M059J (cell line): ENCODE measurements at places on chromosomes 7 and 10. TPM values are rescaled to one million over a fixed set of nuclear protein-coding genes. Genes with fewer than 3 reads are reported as not detected.
A peak's percentile ranks its signal among the peaks of the same experiment; 100 is the strongest.

SVOPL gene
- total RNA-seq: not detected in 2 replicates

EPHB6 gene
- 0.02 TPM in 1 of 2 replicates, not detected in the other for total RNA-seq

PHTF2 gene
- 39.3 and 46.0 TPM in 2 replicates for total RNA-seq

DNA sequence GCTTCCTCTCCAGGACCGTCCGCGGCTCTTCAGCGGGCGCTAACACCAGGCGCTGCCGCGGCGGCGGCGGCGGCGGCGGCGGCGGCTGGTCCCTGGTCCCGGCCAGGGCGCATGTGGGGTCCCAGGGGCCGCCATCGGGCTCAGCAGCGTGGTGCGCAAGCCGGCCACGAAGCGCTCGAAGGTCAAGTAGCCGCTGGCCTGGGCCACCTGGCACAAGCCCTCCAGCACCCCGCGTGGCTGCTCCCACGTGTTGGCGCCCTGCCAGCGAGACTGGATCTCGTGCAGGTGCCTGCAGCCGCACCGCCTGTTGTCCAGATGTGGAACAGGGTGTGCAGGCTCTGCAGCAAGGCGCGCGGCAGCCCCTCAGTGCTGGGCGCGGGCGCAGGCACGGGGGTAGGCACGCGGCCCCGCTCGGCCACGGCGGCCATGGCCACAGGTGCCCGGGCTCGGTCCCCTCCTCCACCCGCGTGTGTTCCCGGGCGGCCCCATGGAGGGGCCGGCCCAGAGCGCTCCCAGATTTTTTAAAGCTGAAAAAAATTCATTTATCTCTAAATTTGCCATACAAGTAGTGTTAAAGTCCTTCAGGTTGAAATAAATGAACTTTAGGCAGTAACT lies 884.2 kb upstream of the ZNF722 start:
- DNase-seq: no peak

AGR2 gene
- not detected in 2 replicates for total RNA-seq

GRCh38 chr10:116980041-116980440 lies 24.9 kb downstream of the SHTN1 start:
- no peak for DNase-seq

DNA sequence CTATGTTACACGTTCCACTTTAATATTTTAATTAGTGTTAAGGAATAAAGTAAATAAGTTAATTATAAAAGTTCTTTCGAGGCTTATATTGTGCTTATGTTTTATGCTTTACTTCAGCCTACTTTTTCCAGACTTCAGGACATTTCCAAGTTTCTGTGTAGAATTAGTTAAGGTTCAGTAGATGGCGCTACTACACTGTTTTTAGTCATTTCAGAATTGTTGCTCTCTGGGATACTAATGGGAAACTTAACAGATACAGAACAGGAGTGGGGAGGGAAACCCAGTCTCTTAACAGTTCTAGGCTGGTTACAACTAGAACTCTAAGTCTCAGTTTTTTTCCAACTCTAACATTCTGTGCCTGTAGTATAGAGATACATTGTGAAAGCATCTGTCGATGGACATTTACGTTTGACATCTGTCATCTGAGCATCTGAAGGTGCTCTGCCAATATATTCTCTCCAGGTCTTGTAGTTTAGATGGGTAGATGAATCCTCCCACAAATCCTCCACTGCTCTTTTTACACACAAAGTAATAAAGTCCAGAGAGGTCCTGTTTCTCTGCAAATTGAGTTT lies 56.8 kb upstream of the FAM171A1 start:
- DNase-seq: peak; percentile 41

VIPR2 gene
- total RNA-seq: not detected in 2 replicates

DNA sequence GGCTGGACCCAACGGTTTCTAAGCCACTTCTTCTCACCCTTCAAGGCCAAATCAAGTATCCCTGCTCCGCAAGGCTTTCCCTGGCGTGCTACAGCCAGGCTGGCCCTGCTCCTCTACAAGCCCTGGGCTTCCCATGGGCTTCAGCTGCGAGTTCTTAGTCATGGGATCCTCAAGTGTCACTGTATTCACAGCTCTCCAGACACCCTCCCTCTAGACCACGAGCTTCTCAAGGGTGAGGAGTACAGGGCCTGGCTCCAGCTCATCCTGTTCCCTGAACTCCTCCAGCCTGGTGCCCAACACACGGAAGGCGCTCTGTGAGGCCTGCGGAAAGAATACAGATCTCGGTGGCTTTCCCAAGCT lies 38.8 kb downstream of the FAM53B start:
- no peak for DNase-seq

DNA sequence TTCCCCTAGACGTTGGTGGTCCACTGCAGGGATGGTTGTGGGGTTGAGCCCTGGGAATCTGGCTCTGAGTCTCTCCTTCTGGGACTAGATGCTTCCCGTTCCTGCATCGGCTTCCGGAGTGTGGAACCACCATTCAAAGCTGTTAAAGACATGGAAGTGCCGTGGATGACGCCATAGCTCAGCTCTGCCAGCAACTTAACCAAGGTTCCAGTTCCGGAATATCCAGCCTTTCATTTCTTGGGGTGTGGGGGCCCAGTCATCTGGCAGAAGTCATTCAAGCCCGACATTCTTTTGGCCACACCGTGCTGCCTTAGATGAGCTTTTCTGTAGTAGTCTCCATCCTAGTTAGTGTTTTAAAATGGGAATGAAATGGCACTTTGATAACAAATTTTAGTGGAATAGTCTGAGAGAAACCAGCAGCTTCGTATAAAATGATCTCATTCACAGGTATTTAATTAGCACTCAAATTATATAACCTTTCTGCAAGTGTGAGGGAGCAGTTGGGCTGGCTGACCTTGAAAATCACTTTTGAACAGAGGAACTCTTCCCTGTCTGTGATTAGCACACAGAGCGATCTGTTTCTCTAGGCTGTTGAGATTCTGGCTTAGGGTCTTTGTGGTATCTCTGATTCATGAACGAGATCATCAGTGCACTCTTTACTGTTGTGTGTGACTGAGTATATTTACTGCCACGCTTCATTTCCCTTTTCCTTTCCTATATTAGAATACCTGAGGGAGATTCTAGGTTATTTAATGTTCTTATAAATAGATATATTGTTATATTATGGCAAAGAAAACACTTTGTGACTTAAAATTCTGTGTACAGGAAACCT lies 19.9 kb downstream of the LMTK2 start:
- peak; percentile 16 for DNase-seq

VSIR gene
- total RNA-seq: 5.3 and 17.1 TPM in 2 replicates

- peak; percentile 62 for DNase-seq
Measured at GRCh38 chr7:3518546-3518945, 217.5 kb downstream of the SDK1 start.

- no peak for DNase-seq
Measured at GRCh38 chr7:110400411-110400810, 690.5 kb upstream of the LRRN3 start.

MRC1 gene
- total RNA-seq: not detected in 2 replicates

- DNase-seq: peak; percentile 96
Measured at GRCh38 chr7:130887182-130887956, 153.4 kb upstream of the KLF14 start.

GRCh38 chr7:134920026-134920753 lies 66.1 kb upstream of the AGBL3 start:
- peak; percentile 93 for DNase-seq

GRCh38 chr10:84348447-84348846 lies 20.1 kb downstream of the CCSER2 start:
- DNase-seq: peak; percentile 68

DNA sequence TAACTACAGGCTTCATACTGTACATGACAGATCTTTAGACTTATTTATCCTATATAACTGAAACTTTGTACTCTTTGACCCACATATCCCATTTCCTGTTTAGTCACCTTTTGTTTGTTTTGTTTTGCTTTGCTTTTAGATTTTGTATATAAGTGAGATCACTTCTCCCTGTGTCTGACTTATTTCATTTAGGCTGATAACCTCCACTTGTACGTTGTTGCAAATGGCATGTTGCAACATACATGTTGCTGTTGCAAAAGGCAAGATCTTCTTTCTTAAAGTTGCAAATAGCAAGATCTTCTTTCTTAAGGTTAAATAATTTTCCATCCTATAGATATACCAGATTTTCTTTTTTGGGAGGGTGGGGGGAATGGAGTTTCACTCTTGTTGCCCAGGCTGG lies 341.5 kb downstream of the OTUD1 start:
- no peak for DNase-seq

- no peak for DNase-seq
Measured at GRCh38 chr10:92181575-92181974, 109.3 kb downstream of the CPEB3 start.

DNA sequence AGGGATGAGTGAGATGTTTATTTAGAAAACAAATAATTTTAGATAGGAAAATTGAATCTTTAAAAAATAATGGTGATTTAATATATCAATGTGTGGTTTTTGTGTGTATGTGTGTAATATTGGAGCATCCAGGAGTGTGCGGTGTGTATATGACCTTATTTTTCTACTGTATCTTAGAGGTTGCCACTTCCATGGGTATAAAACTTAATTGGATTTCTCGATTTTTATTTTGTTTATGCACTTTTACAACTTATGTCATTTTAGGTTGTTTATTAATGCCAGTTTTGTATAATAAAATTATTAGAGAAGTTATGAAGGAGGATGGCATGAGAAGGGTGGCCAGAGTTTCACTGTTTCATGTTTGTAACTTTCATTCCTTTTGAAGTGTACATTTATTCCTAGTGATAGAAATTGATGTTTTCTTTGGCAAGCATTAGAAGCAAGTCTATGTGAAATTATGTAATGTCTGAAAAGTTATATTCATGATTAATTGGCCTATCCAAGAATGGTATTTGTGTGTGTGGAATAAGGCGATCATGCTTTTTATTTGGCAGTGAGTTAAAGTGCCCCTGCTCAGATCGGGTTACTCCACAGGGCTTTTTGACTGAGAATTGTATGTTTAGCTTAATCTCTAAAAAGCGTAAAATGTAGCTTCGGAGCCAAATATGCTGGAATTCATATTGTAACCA lies 110.3 kb downstream of the KAT6B start:
- no peak for DNase-seq

NEUROD6 gene
- total RNA-seq: not detected in 2 replicates

DNA sequence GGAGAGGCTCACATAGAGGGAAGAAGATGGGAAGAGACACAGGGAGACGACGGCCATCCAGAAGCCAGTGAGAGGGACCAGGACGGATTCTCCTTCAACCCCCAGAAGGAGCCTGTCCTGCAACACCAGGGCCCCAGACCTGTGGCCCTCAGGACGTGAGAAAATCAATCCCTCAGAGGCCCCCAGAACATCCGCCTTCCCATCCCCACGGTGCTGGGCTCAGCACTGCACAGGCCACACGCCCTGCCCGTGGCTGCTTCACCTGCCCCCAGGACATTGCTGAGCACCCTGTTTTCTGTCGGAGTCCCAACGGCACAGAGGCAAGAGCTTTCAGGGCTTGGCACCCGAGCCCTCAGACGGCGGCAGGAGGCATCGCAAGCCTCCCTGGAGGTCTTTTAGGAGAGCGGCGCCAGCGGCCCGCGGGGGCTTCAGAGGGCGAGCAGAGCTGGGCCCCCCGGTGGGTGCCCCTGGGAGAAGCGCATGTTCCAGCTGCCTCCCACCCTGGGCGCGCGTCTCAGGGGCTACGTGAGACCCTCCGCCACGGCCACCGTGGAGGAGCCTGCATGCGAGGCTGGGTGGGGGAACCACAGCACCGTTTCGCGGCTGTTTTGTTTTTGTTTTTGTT lies 42.8 kb downstream of the PDGFA start:
- DNase-seq: no peak

MAGI2 gene
- total RNA-seq: 0.57 and 1.2 TPM in 2 replicates

DNA sequence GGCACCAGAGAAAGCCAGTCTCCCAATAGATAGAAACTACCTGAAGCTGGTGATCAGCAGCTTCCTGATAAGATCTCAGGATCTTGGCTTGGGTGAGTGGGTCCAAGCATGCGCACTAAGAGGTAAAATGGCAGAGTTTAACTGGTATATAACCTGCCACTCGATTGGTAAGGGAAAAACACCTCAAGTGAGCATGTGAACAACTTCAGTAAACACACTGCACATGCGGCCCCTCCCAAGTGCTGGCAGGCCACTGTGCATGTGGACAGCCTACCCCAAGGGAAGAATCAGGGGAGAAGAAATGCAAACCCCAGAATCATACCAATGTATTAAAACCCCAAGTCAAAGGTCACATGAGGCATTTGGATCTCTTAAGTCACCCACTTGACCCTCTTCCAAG lies 17.7 kb upstream of the PON1 start:
- no peak for DNase-seq

DNA sequence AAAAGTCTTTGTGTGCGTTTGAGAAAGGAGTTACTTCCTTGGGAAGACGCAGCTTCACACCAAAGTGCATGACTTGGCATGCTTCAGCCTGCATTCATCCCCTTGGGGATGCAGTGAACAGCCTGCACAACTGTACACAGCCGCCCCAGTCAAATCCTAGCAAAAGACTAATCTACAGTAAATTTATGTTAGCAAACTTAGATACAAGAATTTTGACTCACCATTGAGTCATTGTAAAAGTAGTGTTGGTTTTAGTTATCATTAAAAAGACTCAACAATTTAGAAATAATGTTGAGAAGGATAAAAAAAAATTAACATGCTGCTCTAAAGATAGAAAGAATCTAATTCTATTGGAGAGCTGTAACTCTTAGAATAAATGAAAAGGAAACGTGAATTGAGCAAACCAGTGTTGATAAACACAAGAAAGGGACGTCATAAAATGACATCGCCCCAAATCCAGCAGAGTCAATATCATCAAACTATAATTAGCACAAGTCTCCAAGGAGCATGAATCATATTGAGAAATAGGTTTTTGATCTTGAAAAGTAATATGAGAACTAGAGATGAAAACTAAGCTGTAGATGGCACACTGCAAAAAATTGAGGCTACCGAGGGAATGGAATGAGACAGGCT lies 11.9 kb upstream of the OPTN start:
- peak; percentile 63 for DNase-seq

DNA sequence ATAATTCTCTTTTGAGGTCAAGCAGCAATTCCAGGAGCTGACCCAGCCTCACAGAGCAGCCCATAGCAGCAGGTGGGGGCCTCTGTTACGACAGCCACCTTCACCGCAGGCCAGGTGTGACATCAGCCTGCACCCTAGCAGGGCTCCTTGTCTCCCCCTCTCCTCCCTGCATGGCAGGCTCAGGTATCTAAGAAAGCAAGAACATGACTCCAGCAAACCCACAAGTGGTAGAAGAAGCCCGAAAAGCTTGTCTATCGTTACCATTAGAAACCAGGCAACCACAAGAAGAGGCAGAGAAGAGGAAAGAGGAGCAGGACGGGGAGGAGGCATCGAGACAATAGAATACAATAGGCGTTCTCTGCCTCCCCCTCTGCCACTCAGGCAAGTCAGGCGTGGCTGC lies 104.0 kb upstream of the PRR15 start:
- DNase-seq: no peak

HTR7 gene
- 20.5 and 36.5 TPM in 2 replicates for total RNA-seq

DNA sequence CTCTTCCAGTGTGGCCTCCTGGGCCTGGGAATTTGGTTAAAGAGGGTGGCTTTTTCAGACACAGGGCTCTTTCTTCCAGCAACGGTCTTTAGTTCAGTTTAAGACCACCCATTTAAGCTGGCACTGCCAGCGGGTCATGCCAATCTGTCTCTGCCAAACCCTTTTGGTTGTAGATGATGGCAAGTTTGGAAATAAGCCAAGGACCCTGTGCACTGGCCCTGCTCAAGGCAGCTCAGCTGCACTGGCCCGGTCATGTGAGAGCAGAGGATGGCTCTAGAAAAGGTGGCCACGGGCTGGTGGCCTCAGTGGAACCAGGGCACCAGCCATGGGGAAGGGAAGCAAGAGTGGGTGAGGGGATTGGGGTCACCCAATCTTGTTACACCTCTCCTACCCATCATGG lies 294.1 kb downstream of the GLRX3 start:
- DNase-seq: no peak
